Tibial nerve (tissue), 4 donors: ENCODE measurements at places on chromosomes 13 and 19.

DNA sequence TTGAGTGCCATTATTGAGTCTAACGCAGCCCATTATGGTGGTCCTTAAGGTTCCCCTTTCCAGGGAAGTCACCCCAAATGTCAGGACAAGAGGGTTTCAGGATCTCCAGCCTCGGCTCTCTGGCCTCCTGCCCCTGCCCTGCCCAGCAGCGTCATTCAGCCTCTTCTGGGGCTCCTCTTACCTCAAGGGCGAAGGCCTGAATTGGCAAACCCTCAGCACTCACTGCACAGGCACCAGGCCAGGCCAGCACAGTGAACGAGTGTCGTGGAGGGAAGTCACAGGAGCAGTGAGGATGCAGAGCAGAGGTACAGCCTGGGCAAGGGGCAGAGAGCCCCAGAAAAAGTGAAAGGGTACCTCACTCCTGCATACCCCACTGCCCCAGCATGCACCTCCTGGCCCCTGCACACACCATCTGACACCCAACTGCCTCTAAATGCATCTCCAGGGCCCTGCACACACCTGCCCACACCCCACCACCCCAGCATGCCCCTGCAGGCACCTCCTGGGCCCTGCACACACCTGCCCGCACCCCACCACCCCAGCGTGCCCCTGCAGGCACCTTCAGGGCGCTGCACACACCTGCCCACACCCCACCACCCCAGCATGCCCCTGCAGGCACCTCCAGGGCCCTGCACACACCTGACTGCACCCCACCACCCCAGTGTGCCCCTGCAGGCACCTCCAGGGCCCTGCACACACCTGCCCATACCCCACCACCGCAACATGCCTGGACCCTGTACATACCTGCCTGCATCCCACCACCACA is 19.8 kb downstream of the SLC25A42 start:
- no peak for DNase-seq

DNA sequence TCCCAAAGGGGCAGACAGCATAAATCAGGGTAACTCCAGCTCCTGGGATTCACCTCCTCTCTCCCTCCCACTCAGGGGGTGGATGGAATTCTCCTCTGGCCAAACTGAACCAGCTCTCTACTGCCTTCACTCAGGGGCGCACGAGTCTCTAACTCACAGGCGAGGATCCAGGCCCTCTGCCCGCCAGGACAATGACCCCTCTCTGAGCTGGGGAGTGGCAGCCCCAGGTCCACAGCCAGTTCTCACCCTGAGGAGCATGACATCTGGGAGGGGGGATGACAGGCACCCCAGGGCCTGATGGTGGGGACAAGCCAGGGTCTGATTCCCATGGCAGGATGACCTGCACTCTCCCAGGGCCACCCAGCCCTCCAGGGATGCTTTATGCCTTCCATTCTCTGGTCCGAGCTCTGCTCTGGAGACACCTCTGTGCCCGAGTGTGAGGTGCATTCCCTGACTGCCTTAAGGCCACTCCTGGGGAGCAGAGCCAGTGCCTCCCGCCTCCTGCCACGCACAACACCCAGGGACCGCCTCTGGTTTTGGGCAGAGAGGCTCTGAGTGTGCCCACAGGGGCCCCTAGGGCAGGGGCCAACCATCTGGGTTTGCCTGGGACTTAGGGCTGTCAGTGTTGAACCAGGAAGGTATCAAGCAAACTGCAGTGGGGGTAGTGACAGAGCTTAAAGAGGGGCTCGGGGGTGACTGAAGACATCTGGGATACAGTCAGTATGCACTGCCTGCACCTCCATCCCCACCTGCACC is 66.2 kb downstream of the GNG7 start:
- no peak for DNase-seq

- DNase-seq, result no peak
Observed at GRCh38 chr13:32947411-32948276, 68.6 kb upstream of the KL start.

GRCh38 chr13:78078168-78078567 is 159.5 kb upstream of the EDNRB start:
- DNase-seq, result no peak

- no peak for DNase-seq
Observed at GRCh38 chr19:49098795-49099194, 13.5 kb downstream of the SNRNP70 start.

DNA sequence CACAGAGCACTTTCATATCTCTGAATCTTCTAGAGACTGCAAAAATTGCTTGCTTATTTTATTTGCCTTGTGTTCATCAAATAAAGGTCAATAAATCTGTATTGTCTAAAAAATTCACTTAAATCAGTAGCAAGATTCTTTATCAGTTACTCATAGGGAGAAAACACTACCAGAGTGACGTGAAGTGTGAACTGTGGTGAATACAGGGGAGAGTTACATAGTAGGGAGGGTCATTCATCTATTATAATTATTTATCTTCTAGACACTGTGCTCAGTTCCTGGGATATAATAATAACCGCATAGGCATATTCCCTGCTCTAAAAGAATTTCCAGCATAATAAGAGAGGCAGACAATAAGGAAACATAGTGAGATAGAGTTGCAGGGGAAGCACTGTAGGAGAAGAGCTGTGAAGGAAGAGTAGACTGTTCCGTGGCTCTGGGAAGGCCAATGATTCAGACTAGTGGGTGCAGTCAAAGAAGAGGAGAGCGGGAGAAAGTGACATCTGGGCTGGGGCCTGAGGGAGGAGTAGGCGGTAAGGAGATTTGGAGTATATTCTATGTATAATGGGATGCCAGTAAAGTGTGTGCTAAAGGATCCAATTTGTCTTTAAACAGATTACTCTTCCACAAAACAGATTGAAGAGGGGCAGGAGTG is 84.0 kb upstream of the TDRD3 start:
- no peak for DNase-seq

GRCh38 chr19:7823686-7824301 is 6.2 kb upstream of the EVI5L start:
- DNase-seq, result no peak

DNA sequence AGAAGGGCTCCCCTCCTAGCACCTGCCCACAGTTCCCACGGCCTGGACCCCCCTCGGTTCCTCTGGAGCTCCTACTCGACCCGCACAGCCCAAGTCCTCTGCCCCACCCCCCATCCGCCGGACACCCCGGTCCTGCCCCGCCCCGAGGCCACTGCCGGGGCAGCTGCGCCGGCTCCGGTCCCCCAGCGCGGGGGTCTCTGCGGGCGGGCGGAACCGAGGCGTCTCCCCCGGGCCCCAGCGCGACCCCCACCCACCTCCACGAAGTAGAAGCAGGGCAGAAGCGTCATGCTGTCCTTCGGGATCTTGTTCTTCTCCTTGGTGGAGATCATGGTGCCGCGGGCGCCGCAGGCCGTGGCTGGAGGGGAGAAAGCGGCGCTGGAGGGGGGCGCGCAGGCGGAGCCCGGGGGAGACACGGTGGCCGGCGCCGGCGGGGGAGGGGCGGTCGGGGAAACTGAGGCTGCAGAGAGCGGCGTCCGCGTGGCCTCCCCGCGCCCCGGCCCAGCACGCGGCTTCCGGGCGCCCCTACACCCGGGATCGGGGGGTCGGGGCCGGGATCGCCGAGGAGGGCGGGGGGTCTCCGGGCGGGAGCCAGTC is 427 bp downstream of the PLPPR3 start:
- no peak for DNase-seq

DNA sequence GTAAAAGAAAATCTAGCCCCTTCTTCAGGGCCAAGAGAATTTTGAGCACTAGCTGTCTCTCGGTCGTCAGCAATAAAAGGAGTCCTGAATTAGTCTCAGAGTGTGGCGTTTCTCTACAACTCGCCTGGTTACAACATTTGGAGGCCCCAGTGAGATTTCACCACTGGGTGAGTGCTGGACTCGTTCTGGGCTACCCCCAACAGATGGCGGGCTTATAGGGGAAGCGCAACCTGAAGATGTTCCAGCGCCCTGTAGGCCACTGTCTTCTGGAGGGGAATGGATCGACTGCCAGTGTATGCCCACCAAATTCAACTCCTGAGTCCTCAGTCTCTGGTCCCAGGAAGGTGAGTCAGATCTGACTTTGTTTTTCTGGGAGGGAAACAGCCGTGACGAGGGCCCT is 11.7 kb upstream of the ZNF181 start:
- DNase-seq, result no peak

GRCh38 chr13:51303063-51303552 is 36.4 kb upstream of the SERPINE3 start:
- DNase-seq, result no peak

DNA sequence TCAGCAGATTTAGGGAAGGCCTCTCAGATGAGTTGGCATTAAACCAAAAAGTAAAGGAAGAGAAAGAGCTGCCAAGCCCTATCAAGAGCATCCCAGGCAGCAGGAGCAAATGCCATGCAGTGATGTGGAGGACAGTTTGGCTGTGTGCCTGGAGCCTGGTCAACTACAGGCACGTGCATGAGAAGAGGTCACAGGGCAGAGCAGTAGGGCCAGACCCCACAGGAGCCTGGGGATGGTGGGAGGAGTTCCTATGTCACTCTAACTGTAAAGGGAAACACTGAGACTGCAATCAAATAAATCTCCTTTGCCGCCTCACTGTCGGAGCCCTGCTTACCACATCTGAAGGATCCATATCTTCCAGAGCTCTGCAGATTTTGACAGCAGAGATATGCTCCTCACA is 240.5 kb downstream of the ENOX1 start:
- DNase-seq, result no peak

DNA sequence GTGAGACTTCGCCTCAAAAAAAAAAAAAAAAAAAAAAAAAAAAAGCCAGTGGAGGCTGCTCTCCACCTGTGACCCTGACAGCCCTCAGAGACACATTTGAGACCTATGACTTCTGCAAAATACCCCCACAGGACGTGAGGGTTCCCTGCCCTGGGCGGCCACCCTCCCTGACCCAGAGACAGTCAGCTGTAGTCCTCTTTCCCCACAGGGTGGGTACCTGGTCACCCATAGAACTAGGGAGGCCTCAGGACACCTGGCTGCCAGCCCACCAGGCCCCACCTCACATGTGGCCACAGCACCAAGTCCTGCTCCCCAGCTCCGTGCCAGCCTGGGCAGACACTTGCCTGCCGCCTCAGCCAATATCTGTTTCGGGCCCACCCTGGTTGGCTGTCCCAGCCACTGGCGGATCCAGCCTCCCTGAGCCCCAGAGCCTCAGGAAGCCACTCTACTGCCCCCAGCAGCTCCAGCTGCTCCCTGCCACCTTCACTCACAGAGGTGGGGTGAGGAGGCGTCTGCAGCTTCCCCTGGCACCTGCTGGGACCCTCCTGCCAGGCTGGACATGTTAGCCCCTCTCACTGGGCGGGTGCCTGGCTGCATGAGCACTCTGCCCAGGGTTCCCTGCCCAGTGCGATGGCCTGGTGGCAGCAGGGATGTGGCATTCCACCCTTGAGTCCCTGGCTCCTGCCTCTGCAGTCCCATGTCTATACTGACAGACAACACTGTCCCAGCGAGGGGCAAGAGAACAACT is 6.9 kb downstream of the MKNK2 start:
- DNase-seq, result no peak

GRCh38 chr13:49021953-49022352 is 46.2 kb downstream of the FNDC3A start:
- DNase-seq, result no peak

- DNase-seq, result no peak
Observed at GRCh38 chr13:49499889-49500660, 4.3 kb downstream of the PHF11 start.

- DNase-seq, result no peak
Observed at GRCh38 chr13:48403151-48403631, 9.7 kb downstream of the LPAR6 start.

GRCh38 chr13:47256618-47257017 is 359.8 kb upstream of the HTR2A start:
- DNase-seq, result no peak

DNA sequence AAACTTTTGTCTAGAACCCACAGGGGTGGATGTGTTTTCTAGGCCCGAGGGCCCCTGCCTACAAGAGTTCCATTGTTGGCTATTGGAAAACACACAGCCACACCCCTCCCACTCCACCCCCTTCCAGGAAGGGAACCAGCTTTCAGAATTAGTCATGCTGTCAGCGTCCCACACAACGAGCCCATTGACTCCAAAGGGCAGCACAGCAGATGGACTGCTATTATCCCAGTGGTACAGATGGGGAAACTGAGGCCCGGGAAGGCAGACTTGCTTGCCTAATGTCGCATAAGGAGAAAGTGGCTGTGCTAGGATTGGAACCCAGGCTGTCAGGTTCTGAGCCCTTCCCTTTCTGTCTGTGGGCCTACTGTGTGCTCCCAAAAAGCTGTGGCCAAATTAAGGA is 8.1 kb upstream of the FXYD3 start:
- DNase-seq, result peak; percentile 57

DNA sequence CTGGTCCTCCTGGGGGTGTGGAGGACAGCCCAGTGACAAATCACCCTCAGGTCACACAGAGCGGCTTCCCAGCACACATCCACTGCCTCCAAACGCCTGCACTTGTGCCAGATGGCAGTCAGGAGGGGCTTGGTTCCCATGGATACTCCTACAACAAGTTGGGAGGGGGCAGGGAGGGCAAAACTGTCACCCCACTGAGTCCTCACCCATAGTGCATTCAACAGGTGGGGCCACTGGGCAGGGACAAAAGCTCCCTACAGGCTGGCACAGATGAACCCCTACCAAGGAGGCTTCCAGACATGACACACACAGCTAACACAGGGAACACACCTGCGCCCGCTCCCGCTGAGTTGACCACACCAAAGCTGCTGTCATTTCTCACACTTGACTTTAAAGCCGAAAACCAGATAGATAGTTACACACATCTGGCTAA is 120.5 kb downstream of the STK24 start:
- no peak for DNase-seq

GRCh38 chr19:27673986-27674385 is 1539.0 kb downstream of the UQCRFS1 start:
- no peak for DNase-seq

DNA sequence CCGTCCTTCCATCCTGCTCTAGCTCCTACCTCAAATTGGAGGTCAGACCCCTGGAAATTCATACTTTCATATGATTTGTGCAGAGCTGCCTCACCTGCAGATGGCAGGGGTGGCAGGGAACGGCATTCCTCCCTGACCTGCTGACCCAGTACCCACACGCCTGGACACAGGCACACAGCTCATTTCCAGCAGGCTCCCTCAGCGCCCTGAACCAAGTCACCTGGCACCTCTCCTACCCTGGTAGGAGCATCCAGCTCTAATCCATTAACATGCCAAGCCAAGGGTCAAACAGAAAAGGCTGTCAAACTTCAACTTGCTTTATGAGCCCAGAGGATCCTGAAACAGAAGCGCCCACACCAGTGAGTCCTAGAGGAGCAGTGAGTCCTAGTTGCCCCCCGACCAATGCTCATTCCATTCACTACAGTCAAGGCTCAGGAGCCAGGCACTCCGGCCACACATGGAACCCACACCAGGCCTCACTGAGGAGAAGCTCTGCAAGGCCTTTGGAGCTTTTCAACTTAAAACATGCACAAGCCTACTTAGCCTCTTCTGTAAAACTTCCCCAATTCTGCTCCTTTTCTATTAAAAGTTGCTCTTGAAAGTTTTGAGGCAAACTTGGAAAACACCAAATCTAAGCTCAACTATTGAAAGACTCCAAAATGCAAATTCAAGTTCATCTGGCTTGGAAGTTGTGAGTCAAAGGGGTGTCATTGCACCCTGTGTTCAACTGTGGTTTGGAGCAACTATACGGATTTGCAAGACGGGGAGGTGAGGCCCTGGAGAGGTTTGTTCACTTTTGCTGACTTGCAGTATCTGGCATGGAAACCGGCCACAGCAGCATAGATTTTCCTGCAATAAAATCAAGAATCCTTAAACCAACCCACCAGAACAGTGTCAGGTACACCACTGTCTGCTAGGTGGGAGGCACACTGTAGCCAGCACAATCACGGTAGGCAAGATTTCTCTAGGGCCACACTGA is 96.7 kb downstream of the CRYL1 start:
- DNase-seq, result no peak

GRCh38 chr13:52394586-52394985 is 11.4 kb downstream of the THSD1 start:
- DNase-seq, result no peak

GRCh38 chr13:26412263-26412662 is 145.2 kb upstream of the WASF3 start:
- no peak for DNase-seq
